Hematopoietic multipotent progenitor cell treated with erythropoietin and hydrocortisone succinate and interleukin-3 and kit ligand, for 4 days (in vitro differentiated cells): ENCODE measurements at places on chromosomes 2 and 18.

GRCh38 chr2:20965221-20965620, 78.7 kb downstream of the APOB start:
- DNase-seq = no peak

DNA sequence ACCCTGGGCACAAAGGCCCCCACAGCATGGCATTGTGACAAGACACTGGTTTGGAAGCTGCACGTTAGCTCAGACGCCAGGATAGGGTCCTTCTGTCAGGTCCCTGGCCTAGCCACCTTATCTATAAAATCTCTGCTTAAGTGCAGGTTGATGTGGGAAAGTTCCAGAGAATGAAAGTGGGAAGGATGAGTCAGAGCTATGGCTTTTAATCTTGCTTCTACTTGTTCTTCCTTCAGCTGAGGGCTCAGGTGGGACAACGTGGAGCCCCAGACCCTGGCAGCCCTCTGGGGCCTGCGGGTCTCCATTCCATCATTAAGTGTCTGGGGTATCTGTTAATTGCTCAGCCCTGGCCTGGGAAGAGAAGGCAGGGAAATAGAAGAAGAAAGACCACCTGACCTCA, 64.5 kb downstream of the CELF4 start:
- DNase-seq = no peak

GRCh38 chr2:147679191-147679954, 165.5 kb upstream of the ACVR2A start:
- DNase-seq = no peak

GRCh38 chr18:53040286-53040685, 700.3 kb downstream of the DCC start:
- DNase-seq = no peak

GRCh38 chr2:69777786-69778105, 35.8 kb downstream of the ANXA4 start:
- DNase-seq = no peak

DNA sequence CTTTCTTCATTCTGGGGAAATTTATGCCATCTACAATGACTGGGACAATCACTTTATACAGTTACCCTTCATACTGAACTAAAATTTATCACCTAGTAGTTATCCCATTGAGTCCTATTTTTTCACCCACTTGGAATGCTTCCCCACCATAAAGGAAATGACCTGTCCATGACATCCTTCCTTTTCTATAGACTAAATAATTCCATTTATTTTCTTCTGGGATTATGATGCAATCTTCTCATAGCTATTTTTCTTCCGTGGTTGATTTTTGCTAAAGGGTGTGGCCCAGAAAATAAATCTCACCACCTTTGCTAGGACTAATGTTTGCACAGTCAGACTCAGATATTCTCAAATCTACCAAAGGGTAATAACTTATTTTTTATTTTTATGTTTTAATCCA, 186.1 kb upstream of the NRXN1 start:
- no peak for DNase-seq

GRCh38 chr2:126719833-126720351, 63.9 kb downstream of the GYPC start:
- no peak for DNase-seq

- DNase-seq = no peak
Observed at GRCh38 chr2:209642146-209642820, 129.3 kb upstream of the UNC80 start.

DNA sequence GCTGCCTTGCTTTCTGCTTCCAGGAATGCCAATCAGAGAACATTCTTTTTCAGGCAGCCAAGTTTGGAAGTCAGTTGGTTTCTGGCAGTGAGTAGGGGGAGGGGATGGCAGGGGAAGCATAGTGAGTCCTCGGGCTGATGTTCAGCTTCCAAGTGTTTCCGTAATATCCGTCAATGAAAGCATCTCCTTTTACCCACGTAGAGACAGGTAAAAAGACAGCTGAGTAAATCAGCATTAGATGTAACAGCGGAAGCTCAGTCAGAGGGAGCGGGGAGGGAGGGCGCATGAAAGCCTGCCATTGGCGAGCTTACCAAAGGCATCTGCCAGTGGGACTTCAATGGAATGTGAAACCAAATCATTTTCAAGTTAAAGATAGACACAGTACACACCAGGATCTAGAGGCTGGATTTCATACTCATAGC, 117.1 kb upstream of the DTNA start:
- peak; percentile 3 for DNase-seq

- DNase-seq = no peak
Observed at GRCh38 chr18:79695269-79695668, 15.7 kb downstream of the CTDP1 start.

DNA sequence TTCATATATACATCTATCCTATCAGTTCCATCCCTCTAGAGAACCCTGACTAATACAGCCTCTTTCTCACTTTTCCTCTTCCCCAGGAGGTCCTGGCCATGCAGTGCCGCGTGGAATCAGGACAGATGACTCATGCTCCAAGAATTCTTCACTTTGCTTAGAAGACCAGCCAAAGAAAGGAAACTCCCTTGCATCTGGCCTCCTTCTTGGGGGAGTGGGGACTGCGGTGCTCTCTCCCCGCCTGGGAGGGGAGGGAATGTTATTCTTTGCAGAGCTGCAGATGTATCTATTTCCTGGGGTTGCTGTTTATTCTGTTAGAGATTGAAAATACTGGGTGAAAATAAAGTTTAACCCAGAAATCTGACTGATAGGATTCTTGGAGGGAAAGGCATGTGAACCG, 111.5 kb upstream of the SH3BP4 start:
- no peak for DNase-seq

DNA sequence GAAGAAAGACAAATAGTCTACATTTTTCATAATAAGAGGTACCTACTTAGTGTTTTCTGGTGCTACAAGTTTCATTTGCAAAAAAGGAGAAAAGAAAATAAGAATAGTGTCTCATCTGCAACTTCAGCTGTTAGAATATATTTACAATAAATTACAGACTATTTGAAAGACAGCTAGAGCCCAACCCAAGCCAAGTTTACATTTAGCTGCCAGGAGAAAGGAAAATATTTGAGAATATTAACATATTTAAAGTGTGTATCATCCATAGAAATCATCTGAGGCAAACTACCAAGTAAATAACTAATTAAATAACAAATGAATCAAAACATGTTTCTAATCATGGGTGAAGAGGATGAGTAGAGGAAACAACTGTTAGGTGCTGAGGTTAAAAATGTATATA, 209.2 kb upstream of the ZSWIM2 start:
- no peak for DNase-seq
